ENCODE measurements at places on chromosomes 5 and 9. TPM values are rescaled to one million over a fixed set of nuclear protein-coding genes. Genes with fewer than 3 reads are reported as not detected.

RAB3C gene
- 1.2 TPM for polyA plus RNA-seq

DNA sequence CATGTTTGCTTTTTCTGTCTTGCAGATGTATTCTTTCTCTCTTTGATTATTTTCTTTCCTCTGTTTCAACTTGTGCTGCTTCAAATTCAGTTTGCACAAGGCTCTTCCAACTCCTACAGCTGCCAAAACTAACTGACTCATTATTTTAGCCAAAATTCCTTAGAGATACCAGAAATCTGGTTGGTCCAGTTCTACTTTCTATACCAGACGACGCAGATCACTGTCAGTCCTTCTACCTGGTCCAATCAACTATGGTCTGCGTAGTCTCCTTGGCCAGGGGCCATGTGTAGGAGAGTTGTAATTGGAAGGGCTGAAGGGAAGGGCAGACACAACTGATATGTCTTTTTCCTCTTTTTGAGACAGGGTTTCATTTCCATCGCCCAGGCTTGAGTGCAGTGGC lies 51.9 kb upstream of the JAK2 start:
- DNase-seq, result no peak

- DNase-seq, result no peak
Observed at GRCh38 chr9:136341042-136341655, 13.8 kb downstream of the GPSM1 start.

GRCh38 chr5:93461756-93462155 lies 119.3 kb downstream of the NR2F1-AS1 start:
- DNase-seq, result no peak

All from renal cortex interstitium (tissue), 15 donors.